Sciatic nerve (tissue), 2 donors: ENCODE measurements at places on chromosomes 4 and X.

DNA sequence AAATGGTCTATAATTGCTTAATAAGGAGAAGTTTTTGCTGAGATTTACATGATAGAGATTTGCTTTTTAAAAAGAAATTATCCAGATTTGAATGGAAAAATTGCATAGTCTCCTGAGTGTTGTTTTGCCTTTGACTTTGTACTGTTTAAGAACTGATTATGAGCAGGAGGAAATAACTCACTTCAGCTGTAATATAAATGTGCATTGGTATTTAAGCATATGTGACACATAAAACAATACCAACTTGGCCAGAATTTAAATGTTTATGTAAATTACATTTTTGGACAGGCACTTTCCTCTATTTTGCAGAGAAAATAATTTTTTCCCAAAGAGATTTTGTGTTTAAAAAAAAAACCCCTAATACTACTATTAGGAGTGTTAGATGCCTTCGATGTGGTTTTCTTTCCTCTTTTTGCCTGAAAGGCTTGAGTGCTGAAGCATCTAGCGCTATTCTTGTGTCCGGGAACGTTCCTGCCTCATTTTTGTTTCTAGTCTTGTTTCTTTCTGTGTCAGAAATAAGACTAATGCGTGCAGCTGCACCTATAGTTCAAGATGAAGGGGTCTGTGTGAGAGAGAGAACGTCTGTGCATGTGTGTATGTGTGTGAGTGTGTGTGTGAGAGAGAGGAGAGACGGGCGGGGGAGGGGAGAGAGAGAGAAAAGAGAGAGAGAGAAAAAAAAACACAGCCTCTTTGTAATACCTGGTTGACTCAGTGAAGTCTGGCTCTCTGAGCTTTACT, 60.8 kb downstream of the TBL1X start:
- no peak for DNase-seq

DNA sequence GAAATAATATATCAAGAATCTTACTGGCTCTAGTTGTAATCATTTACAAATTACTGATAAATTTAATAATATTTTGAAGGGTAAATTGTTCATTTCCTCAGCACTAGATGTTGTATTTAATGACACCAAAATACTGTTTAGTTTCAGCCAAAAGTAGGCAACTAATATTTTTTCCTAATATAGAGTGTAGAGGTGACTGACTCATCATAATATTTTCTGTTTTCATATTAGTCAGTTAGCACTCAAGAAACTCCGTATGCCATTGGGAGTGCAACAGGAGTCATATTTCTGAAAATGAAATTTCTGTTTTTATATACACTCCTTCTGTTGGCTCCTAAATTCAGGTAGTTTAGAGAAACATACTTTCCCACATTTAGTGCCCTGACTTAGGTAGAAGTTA, 36.6 kb upstream of the PTPN13 start:
- DNase-seq, result no peak

DNA sequence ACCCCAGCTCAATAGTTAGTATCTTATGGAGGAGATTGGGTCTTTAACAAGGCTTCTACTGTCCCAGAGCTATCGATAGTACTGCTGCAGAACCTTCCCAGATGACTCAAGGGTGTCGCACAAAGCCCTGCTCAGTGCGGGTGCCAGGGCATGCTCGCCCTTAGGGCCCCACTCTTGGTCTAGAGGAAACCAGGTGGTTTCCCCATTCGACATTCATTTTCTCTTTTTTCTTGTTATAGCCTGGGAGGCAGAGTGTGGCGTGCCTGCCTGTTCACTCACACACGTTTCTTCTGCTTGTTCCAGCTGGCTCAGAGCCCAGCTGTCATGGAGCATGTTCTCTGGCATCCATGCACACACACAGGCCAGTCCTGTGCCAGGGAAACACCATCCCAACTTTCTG, 144.5 kb downstream of the SMIM20 start:
- no peak for DNase-seq

DNA sequence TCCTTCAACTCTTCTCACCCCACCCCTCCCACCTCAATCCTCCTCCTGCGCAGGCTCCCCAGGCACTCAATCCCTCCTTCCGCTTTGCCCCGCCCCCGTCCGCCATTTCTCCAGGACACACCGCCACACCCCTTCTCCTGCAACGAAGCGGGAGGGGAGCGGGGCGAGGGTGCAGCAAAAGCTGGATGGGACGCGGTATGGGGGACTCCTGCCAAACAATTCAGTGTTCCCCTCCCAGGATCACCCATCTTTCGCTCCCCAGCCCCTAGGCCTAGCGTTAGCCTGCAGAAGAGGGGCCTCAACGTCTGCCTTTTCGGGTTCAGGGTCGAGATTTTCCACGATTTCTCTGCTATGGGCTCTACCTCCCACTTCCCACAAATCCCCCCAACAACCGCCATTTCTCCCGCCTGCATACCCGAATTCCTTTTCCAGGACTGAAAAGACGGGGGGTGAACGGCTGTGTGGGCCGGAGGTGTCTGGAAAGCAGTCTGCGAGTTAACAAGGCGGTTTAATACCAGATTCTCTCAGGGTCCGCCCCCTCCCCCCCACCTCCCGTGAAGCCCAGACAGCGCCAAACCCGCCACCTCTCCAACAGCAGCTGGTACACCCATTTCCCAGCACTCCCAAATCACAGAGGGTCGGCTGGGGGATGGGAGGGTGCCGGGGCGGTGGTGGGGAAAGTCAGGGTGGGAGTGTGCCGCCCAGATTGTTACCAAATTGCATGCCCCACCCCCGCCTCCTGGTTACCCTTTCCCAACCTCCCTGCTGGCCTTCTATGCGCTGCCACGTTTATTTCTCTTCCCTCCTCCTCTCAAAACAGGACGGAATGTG, 774 bp downstream of the ARMCX2 start:
- DNase-seq, result peak; percentile 87

DNA sequence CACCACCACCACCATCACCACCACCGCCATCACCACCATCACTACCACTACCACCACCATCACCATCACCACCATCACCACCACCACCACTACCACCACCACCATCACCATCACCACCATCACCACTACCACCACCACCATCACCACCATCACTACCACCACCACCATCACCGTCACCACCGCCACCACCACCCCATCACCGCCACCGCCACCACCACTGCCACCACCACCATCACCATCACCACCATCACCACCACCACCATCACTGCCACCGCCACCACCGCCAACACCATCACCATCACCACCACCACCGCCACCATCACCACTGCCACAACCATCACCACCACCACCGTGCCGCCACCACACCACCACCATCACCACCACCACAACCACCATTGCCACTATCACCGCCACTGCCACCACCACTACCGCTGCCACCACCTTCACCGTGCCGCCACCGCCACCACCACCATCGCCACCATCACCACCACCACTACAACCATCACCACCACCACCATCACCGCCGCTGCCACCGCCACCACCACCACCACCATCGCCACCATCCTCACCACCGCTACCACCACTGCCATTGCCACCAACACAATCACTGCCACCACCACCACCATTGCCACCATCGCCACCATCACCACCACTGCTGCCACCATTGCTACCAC, 1511.3 kb upstream of the AGA start:
- no peak for DNase-seq

GRCh38 chr4:40482985-40483647, 146.5 kb downstream of the RBM47 start:
- DNase-seq, result no peak

DNA sequence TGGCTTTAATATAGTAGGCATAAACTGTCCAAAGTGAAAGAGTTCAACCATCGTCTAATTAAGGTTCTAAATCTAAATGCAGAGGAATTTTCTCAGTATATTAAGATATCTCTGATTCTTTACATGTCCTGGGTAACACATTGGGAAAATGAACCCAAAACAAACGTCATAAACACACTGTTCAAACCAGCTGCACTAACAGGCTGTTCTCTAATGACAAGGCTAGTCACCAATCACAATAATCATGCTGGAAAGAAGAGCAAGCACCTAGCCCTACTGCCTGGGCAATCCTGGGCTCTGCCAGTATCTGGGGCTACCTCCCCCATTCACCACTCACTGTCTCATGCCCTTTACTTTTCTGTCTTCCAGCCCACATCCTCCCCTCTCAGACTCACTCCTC, 107.9 kb downstream of the EFHC2 start:
- no peak for DNase-seq

- no peak for DNase-seq
Observed at GRCh38 chr4:35216636-35217035, 1027.7 kb downstream of the ARAP2 start.

DNA sequence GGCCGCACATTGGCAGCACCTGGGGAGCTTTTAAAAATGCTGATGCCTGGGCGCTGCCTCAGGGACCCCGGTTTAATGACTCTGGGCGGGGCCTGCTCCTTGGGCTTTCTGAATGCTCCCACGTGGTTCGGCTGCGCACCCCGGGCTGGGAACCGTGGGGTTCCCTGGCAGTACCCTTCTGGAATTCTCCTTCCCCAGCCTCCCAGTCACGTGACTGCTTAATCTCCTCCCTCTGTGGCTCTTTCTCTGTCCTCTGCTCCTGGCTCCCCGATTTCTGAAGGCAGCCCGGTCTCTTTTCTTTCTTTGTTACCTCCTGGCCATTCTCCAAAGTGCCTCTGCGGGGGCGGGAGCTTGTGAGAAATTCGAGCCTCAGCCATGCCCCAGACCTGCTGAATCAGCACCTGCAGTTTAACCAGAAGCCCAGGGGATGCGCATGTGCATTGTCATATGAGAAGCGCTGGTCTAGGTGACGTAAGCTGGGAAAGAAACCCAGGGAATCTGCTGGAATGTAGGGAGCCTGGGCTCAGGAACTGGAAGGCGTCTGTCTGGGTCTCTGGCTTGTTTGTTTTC, 16.6 kb downstream of the CLCN4 start:
- peak; percentile 80 for DNase-seq

DNA sequence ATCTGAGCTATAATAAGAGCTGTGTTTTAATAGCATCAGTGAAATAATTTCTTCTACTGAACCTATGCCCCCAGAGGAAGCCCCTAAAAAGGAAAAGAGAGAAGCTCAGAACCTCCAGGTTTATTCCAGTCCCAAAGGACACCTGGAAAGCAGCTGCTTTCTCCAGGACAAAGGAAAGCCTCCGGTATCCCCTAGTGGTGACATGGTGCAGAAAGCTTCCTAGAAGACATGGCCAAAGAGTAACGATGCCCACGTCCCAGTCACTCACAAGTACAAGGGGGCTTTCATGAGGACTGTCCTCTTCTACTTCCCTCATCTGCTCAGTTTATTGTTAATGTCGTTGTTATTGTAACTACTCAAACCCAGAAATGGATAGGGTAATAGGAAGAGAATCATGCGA, 343.9 kb downstream of the UNC5C start:
- no peak for DNase-seq

GRCh38 chr4:42605264-42605663, 51.6 kb downstream of the ATP8A1 start:
- DNase-seq, result no peak

DNA sequence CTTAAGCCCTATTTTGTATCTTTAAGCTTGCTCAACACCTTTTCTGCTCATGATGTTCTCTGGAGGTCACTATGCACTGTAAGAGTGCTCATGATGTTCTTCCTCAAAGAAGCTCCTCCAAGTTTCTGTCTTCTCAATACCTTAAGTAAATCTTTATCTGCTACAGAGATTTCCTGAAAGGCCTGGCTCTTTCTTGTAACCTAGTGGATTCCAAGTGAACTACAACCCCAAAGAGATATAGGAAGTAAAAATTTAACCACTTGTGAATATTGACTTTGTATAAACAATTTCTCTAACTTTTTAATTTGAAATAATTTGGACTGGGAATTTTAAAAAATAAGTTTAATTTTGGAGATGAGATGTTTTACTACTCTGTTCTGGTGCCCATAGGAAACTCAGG, 39.3 kb upstream of the XK start:
- DNase-seq, result no peak

- no peak for DNase-seq
Observed at GRCh38 chr4:41285864-41286235, 29.1 kb downstream of the UCHL1 start.

DNA sequence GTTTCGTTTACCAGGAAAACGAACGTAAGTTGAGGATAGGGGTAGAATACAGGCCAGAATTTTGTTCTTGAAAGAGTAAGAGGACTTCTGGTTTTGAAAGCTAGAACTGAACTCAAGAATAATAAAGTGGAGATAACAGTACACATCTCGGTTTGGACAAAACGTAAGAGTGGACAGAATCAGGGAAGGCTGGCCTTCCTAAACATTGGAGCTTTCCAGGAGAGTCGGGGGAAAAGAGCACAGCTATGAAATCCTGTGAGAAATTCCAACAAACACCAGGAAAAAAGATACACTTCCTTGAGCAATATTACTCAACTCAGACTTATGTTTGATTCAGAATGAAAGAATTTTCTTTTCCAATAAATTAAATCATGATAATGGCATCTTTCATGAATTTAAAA, 1.2 kb downstream of the CTSO start:
- DNase-seq, result no peak

GRCh38 chr4:2062808-2063524, 3.8 kb downstream of the NAT8L start:
- no peak for DNase-seq

- DNase-seq, result no peak
Observed at GRCh38 chrX:123199338-123199737, 15.3 kb downstream of the GRIA3 start.

DNA sequence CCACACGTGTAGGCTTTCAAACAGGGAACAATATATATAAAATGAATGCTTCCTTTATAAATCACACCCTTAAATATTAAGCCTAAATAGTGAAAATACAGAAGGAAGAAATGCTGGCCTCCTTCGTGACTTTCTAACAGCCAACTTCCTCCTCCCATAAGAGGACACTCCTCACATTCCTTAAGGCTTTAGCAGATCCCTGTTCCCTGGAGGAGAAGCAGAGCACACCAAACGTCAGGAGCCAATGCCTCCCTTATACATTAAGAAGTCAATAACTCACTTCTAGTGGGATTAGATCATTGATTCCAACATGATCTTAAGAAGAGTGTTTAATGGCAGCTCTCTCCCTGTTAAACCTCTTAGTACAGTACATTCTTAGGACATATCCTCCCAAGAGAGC, 108.4 kb upstream of the FAM241A start:
- DNase-seq, result no peak

DNA sequence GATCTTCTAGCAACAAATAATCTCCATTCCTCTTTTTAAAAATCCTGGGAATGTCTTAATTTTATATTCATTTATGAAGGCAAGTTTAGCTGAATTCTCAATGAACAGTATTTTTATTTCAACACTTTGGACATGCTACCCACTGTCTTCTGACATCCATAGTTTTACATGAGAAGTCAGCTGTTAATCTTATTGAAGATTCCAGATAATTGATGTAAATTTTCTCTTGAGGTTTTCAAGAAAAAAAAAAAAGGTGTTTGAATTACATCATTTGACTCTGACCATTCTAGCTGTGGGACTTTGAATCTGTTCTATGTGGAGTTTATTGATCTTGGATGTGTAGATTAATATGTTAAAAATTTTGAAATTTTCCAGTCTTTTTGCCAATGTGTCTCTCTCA, 28.0 kb downstream of the PDHA2 start:
- no peak for DNase-seq

- no peak for DNase-seq
Observed at GRCh38 chrX:8864161-8864560, 63.0 kb upstream of the FAM9A start.
